Stimulated activated CD4-positive, alpha-beta T cell treated with anti-CD3 and anti-CD28 coated beads, TNF-alpha, amount 100 ng/mL, for 48 hours (primary cell): ENCODE measurements at places on chromosomes 16 and 17.

- DNase-seq: no peak
These were observed at the start of gene KRTAP4-1 for GRCh38 chr17:41184480-41184961. KRTAP4-1 (minus strand) TSS chr17:41184911; CDS start chr17:41184854, 57 bp downstream.

DNA sequence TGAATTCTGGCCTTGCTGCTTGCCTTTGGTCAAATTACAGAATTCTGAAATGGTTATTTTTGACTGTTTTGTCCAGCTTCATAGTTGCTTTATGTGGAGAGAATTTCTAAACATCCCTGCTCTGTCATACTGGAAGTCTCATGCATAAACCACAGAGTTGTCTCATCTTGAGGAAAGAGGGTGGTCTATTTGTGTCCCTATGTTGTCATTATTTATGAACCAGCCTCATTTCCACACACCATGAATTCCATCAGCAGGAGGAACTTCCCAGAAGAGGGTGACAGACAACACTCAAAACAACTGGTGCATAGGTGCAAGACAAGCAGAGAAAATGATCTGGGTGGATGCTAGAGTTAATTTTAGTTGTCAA, 525.8 kb upstream of the GOT2 start:
- DNase-seq: no peak

- no peak for DNase-seq
These were observed 2.3 kb downstream of the ADORA2B start for GRCh38 chr17:15947271-15947670.

- no peak for DNase-seq
These were observed 37.2 kb downstream of the MAP2K6 start for GRCh38 chr17:69451416-69452394.

DNA sequence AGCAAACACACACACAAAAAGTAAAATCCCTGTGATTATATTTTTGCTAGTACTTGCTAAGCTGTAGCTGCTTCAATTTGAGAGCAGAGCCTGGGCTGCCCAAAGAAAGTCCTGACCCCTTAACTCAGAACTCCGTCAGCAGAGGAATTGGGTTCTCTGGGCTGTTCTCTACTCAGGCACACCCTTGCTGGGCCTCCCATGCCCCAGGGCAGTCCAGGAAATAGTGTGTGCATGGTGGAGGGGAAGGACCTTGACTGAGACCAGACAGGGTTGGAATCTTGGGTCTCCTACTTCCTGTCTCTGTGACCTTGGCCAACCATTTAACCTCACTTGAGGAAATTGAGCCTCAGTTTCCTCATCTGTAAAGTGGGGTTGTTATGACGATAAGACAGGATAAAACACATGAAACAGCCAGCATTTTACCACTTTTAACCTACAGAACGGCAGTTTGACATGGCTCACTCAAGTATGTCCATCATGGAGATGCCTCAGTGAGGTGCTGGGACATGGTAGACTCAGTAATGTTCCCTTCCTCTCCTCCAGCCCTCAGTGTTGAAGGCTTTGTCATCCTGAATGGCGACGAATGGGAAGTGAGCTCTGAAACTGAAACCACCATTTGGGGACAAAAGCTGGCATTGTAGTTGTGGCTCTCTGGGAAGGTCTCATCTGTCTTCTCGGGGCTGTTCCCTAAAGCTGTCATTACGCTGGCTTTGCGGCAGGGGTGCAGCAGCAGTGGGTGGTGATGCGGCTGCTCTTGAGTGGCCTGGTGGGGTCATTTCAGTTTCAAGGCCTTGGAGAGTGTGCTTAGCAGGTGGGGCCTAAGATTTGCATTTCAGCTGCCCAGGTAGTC, 74.9 kb downstream of the CMIP start:
- DNase-seq: no peak

GRCh38 chr17:40224718-40225550, 5.8 kb downstream of the WIPF2 start:
- DNase-seq: no peak

GRCh38 chr16:20347666-20348364, 4.7 kb downstream of the UMOD start:
- no peak for DNase-seq
